Body of pancreas (tissue), 4 donors: ENCODE measurements at places on chromosomes 2 and 18.

DNA sequence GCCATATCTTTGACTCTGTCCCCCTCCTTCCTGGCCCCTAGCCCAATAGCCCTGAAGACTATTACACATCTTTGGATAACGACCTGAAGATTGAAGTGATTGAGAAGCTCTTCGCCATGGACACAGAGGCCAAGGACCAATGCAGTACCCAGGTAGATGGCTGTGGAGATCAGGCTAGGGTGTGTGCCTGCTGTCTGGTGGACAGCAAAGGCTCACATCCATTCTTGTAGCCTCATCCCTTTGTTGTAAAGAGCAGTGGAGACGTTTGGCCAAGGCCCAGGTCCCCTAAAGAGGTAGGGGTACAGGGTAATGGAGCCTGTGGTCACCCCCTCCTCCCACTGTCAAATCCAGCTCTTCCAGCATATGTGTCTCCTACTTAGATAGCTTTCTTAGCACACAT, 81.4 kb downstream of the EPAS1 start:
- DNase-seq: no peak

DNA sequence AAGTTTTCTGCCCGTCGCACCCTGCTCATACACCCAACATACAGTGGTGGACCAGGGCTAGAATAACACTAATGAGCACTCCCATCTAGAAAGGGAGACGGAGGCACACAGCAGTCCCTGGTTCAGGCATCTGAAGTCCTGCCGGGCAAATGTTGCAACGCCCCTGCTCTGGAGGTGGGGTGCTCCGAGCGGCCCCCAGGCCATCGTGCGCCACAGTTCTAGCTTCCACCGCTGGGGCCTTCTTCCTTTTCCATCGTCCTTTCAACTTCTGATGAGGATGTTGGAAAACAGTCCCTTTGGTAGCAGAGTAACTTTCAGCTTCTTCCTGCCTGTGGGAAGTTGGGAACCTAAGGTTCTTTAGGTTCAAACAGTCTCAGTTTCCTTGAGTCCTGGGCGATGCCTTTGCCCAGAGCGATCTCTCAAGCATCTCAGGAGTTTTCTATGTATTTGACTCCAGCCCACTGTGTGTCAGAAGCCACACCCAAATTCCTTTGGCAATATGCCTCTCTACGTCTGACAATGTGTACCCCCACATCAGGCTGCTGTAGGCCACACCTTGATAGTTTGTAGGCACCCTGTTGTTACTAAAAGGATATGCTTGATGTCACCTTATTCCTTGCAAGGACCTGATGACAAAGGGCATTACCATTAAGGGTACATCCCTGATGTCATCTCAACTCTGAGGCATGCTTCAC, 258.8 kb downstream of the GLI2 start:
- DNase-seq: no peak

GRCh38 chr2:68253219-68254068, 1.1 kb upstream of the PPP3R1 start:
- no peak for DNase-seq

DNA sequence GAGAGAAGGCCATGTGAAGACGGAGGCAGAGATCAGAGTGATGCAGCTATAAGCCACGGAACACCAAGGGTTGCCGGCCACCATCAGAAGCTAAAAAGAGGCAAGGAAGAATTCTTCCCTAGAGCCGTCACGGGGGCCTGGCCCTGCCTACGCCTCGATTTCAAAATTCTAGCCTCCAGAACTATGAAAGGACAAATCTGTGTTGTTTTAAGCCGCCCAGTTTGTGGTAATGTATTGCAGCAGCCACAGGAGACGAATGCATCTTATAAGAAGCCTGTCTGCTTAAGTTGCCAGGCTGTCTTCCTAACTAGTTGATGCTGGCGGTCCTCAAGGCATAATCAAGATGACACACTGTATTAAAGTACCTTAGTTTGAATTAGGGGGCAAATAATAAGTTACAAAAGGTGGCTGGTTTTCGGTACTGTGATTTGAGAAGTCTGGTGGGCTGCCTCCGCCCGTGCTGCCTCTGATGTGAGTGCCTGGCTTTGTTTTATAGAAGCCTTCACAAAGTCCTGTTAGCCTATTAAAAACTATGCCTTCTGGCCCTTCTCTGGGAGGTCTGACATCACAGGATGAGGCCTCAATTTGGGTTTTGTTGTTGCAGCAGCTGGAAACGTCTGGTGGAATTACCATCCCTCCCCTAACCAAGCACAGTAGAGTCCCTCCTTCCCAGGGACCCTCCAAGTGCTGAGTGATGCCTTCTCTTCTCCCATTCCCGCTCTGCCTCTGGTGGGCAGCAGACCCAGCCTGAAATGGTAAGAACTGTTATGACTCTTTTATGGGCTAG, 53.6 kb downstream of the SRD5A2 start:
- no peak for DNase-seq

GRCh38 chr2:204657024-204657423, 111.7 kb downstream of the PARD3B start:
- no peak for DNase-seq

GRCh38 chr2:225131898-225132297, 89.6 kb upstream of the DOCK10 start:
- no peak for DNase-seq

GRCh38 chr2:55805686-55806085, 112.0 kb upstream of the PNPT1 start:
- DNase-seq: no peak

DNA sequence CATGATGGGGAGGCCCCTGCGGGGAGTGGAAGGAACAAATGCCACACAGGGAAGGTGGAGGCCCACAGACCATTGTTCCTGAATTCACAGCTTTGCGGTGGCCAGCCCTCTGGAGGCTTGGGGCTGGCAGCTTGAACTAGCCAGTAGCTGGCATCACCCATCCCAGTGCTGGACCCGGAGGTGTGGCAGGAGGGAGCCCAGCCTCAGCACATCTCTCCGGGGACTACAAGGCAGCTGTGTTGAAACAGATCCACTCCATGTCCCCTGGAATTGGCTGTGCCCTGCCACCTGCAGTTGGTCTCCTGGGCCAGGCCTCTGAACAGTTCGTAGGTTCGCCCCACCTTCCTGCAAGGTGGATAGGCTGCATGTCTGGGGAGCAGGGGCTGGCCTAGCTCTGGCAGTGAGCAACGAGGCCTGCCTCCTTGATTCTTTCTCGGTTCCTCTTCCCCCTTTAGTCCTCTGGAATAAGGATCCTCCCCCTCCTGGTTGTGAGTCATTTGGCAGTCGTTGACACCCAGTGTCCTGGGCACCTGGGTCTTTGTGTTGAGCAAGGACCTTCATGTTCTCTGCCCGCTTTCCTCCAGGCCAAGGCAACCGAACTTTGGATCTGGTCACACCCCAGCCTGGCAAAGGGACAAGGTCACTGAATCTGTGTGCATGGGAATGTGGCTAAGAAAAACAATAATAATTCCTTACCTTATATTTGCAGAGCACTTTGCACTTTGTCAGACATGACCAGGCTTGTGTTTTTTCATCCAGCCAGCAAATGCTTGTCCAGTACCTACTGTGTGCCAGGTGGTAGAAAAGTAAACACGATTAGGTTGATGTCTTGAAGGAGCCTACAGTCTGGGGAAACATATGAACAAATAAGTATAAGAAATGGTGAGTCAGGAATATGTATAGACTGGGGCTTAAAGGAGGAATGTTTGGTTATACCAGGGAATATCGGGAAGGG, 55.0 kb upstream of the MCFD2 start:
- DNase-seq: peak; percentile 93

GRCh38 chr2:78592491-78592890, 433.0 kb upstream of the REG3G start:
- no peak for DNase-seq

DNA sequence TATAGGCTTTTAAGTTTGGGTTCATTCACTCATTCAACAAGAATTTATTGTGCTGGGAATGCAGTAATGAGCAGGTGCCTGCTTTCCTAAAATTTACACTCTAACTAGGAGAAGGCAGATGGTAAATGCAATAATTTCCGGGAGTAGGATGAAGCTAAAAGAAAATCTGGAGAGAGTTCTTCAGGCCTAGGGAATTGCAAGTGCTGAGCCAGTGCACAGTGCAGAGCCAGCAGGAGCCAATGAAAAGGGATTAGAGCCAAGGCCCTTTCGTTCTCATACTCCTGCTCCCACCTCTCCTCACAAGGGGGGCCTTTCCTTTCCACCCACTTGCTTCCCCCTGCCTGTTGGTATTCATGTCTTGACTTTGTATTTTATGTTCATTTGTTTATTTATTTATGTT, 55.1 kb downstream of the CFAP221 start:
- no peak for DNase-seq

GRCh38 chr18:55879331-55879730, 291.3 kb upstream of the TCF4 start:
- DNase-seq: no peak

DNA sequence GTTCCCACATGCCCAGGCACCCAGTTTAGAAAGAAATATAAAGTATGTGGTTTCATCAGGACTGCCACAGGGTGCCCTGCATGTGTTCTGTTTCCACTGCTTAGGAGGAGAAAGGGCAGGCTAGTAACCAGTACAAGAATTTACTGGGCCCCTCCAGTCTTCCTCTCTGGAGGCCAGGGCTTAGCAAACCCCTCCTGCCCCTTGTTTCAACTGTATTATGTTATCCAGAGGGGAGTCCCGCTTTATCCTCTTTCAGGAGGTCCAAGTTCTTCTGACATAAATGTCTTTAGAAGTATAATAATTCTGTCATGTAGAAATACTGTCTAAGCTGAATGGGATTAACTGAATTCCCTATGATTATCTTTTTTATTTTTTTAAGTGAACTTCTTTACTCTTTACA, 132.1 kb downstream of the WDSUB1 start:
- DNase-seq: no peak

- no peak for DNase-seq
Observed at GRCh38 chr2:25539136-25539535, 134.2 kb downstream of the DTNB start.

DNA sequence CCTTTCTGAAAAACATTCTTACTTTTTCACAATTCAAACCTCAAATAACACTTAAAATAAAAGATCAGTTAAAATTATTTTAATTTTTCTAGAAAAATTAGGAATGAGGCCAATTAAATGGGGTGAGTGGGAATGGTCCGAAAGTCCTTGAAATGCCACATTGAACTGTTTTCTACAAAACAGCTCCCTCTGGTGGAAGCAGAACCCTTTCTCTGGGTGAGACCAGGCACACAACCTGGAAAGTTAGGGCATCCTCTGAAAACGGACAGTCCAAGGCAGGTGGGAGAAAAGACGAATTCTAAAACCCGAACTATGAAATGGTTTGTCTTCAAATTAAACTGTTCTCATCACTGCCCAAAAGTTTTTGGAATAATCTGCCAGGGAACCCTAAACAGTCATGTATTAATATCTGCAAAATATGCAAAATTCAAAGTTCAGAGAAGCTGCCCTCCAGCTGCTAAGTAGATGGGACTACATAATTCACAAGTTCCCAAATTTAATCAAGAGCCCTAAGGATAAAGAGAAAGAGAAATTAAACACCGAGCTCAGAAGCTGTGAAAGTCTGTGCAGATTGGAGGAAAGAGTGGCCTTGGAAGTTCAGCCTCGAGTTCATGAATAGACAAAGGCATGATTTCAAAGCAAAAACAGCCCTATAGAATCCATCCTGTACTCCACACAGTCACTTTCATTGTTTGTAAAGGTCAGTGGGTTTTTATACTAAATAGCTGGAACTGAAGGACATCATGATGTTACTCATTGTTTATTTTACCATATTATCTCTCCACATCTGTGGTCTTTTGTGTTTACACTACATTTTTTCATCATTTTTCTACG, 108.3 kb downstream of the PIEZO2 start:
- DNase-seq: peak; percentile 66

DNA sequence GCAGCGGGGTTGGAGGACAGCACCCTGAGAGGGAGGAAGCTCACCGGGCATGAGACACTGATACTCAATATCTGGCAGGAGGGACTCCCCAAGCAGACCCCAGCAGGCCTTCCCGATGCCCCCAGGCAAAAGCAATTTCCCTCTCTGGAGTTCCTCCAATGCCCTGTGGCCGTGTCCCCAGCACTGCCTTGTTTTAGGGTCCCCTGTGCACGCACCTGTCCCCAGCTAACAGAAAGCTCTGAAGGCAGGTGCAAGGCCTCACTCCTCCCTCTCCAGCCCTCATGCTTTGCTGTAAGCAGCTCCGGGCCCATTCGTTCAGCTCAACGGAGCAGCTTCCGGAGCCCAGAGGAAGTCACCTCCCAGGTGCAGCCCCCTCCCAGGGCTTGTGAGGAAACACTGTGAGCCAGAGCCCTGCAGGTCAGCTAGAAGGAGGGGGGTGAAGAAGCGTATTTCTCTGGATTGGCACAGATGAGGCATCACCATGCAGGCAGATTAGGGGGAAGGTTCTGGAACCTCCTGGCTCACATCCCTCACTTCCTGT, 50.3 kb upstream of the ID2 start:
- DNase-seq: no peak

DNA sequence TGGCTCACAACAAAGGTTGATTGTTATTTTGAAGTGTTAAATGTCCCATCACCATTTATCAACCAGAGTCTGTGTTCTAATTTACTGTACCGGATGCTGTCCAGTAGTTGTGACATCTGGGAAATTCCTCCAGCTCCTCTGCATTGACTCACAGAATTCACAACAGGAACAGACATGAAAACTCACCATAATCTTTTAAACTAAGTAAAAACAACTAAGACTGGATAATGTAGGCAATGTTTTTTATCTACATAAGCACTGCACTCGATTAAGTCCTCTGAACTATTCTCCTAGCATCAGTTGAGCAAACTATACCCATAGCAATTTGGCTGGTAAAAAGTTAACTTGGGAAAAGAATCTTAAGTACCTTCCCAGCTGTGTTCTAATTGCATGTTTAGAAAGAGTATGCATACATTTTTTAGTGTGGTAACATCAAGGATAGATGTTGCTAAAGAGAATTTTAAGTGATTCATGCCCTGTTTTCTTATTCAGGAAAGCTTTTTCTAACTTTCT, 42.9 kb upstream of the MYO1B start:
- peak; percentile 38 for DNase-seq

DNA sequence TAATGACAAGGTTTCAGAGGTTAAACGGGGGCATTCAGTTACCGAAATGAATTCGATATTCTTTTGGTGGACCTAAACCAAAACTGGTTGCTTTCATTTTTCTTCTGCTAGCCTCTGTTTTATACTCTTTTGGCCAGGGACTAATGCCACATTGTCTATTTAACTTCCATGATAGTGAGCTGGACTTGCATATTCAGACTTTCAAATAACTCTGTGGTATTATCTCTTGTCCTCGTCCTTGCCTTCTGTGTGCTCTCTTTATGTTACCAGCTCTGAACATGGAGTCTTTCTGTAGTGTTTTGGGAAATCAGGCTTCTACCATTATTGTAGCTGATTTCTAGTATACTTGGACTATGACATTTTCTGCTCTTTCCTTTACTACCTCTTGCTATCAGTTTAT, 75.1 kb downstream of the CCDC102B start:
- no peak for DNase-seq

DNA sequence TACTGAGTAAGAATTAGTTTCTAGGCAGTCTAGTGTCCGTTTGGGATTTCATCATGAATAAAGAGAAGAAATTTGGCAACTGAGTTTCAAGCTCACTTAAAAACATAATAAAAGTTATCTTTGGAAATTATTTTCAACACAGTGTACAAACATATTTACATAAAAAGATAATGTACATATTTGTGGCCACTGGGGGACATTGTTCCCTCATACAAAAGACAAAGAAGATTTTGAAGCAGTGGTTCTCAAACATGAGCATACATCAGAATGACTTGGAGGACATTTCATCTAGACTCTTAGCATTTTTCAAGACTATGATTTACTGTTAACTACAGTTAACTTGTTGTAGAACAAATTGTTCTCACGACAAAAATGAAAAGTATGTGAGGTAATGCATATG, 15.7 kb upstream of the TTC21B start:
- DNase-seq: no peak
